ENCODE measurements at places on chromosomes 16 and 17.

DNA sequence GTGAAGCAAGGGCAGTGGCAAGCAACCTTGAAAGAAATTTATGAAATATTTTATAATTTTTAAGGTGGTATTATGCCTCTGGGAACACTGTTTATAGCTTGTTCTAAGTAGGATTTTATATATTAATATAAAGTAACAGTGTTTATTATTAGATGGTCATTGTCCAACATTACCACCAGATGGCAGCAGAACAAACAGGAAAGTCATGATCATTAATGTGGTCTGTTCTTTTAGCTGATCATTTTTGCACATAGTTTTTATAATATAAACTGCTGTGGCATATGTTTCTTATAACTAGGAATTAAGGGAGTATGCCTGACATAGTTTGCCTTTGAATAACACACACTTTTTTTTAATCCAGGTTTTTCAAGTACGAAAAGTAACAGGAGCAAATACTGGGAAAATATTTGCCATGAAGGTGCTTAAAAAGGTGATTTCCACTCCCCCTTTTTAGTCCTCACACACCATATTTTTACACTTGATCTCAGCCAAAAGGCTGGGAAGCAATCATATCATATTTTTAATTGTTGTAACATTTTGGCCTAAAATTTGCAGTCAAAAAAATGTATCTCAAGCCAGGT is 21.4 kb downstream of the RPS6KB1 start:
- peaks cover 2% of the 10 kb centered on the region for H3K36me3 ChIP-seq
- H3K27me3 ChIP-seq: no peaks in the 10 kb centered on the region
- H3K4me1 ChIP-seq: no peaks in the 10 kb centered on the region
- no peak for DNase-seq
- no peak overlapping the region for H3K27ac ChIP-seq

DNA sequence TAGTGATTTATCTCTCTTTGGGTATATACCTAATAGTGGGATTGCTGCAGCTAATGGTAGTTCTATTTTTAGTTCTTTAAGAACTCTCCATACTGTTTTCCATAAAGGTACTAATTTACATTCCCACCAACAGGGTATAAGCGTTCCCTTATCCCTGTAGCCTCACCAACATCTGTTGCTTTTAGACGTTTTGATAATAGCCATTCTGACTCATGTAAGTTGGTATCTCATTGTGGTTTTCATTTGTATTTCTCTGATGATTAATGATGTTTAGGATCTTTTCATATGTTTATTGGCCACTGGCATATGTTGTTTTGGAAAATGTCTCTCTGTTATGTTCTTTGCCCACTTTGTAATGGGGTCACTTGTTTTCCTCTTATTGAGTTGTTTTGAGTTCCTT is 88.5 kb upstream of the ZNF267 start:
- no peak overlapping the region for H3K4me3 ChIP-seq
- H3K36me3 ChIP-seq: no peaks in the 10 kb centered on the region
- H3K27ac ChIP-seq: no peak overlapping the region
- no peaks in the 10 kb centered on the region for H3K27me3 ChIP-seq

DNA sequence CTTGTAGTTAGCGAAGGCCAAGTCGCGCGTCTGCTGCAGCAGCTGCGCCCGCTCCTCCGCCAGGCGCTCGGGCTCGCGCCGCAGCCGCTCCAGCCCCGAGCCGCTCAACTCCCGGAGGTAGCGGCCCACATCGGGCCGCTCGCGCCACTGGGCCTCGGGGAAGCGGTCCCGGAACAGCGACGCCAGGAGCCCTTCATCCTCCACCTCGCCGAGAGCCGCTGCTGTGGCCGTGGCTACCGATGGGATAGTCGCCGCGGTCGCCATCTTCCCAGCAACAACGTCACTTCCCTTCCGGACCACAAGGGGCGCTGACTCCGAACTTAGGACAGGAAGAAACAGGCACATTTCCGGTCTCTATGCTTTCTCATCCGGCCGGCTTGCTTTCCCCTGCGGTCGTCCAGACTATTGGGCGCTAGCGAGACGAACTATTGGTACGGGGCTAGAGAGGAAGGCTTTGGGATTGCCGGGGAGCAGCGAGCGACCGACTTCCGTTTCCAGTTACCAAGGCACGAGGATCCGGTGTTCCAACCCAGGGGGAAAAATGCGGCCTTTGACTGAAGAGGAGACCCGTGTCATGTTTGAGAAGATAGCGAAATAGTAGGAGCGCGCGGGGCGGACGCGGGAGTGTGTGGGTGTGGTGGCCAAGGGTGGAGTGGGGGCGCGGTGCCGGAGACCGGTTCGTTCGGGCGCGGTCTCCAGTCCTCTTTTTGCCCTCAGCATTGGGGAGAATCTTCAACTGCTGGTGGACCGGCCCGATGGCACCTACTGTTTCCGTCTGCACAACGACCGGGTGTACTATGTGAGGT is at the start of the genes COG8 and NIP7:
TSS of gene COG8 (minus strand) at position 276 of the 806 bp plus-strand sequence. CDS start at position 264, 12 bp downstream.
TSS of gene NIP7 (plus strand) at position 484 of the 806 bp plus-strand sequence. CDS start at position 542, 58 bp downstream.
- peak within 1 kb of the TSS; percentile 91 for H3K4me3 ChIP-seq
- H3K27ac ChIP-seq: peak within 1 kb of the TSS; percentile 94
- DNase-seq: peak; percentile 97
- no peaks in the 10 kb centered on the region for H3K27me3 ChIP-seq

- no peaks in the 10 kb centered on the region for H3K27me3 ChIP-seq
- H3K4me3 ChIP-seq: no peak overlapping the region
- peaks cover 20% of the 10 kb centered on the region for H3K4me1 ChIP-seq
- H3K36me3 ChIP-seq: no peaks in the 10 kb centered on the region
Measured at GRCh38 chr16:83723901-83724300, 83.9 kb upstream of the HSBP1 start.

GRCh38 chr17:61251939-61252865 is 147.4 kb upstream of the TBX2 start:
- H3K4me3 ChIP-seq: no peak overlapping the region

DNA sequence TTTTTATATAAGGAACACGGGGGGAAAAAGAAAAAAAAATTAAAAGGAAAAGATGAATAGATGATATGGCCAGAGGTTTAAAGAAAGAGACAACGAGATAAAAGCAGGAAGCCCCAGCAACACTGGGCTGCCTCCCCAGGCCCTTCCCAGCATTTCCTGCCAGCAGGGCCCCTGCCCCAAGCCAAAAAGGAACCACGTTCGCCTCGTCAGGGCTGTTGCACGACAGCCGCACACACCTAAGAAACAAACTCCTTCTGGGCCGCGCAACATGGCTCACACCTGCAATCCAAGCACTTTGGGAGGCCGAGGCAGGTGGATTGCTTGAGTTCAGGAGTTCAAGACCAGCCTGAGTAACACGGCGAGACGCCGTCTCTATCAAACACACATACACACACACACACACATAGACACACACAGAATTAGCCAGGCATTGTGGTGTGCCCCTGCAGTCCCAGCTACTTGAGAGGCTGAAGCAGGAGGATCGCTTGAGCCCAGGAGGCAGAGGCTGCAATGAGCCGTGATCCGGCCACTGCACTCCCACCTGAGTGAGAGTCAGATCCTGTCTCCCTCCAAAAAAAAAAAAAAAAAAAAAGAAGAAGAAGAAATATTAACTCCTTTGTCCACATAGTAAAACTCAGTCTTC is 83.0 kb downstream of the ANKRD11 start:
- H3K4me1 ChIP-seq: peaks cover 85% of the 10 kb centered on the region
- DNase-seq: no peak
- H3K27me3 ChIP-seq: no peaks in the 10 kb centered on the region
- H3K27ac ChIP-seq: peak overlapping the region; percentile 83
- H3K36me3 ChIP-seq: no peaks in the 10 kb centered on the region

DNA sequence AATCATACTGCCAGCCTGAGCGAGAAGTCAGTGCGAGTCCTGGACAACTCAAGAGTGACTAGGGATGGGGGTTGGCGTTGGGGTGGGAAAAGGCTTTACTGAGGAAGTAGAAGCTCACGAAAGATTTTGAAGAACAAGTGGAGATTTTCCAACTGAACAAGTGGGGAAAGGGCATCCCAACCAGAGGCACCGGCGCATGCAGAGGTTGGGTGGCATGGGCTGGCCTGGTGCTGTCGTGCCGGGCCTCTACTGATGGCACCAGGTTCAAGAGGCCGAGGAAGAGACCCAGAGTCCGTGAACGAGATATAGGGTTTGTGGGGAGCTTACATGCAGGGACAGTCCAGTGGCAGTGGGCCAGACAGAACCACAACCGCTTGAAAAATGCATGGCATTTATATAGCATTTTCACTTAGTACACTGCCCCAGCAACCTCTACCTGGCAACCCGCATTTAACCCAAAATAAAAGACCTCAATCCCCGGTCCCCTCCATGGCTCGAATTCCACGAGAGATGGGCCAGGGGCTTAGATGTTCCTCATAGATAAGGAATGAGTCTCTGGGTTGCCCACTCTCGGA is 7.7 kb upstream of the ITGA3 start:
- no peak overlapping the region for H3K27ac ChIP-seq
- no peak for DNase-seq
- H3K4me3 ChIP-seq: no peak overlapping the region
- H3K4me1 ChIP-seq: peaks cover 18% of the 10 kb centered on the region

DNA sequence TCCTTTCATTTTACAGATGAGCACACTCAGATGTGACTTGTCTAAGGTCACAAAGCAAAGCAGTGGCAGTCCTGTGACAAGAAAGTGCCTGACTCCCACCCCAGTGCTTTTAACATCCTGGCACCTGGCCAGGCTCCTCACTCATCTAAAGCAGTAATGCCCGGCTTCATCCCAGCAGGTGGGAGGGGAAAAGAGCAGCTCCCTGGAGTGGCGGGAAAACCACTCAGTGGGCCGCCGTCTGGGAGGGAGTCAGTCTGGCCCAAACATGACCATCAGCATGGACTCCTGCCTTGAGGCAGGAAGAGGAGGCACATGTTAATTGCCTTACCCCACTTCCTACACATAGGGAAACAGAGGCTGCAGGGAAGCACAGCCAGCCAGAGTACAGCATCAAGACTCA is 2.6 kb downstream of the PCGF2 start:
- no peak overlapping the region for H3K27ac ChIP-seq
- no peak overlapping the region for H3K4me3 ChIP-seq
- H3K27me3 ChIP-seq: peaks cover 8% of the 10 kb centered on the region
- no peaks in the 10 kb centered on the region for H3K36me3 ChIP-seq

- H3K4me3 ChIP-seq: no peak overlapping the region
- H3K27ac ChIP-seq: no peak overlapping the region
- no peaks in the 10 kb centered on the region for H3K4me1 ChIP-seq
- DNase-seq: no peak
- no peaks in the 10 kb centered on the region for H3K27me3 ChIP-seq
Measured at GRCh38 chr16:72474501-72475123, 302.7 kb upstream of the PMFBP1 start.

- peaks cover 2% of the 10 kb centered on the region for H3K27me3 ChIP-seq
- H3K4me1 ChIP-seq: no peaks in the 10 kb centered on the region
- H3K27ac ChIP-seq: no peak overlapping the region
- H3K4me3 ChIP-seq: no peak overlapping the region
- DNase-seq: peak; percentile 54
Measured at GRCh38 chr17:8954339-8954738, 11.2 kb downstream of the PIK3R5 start.

DNA sequence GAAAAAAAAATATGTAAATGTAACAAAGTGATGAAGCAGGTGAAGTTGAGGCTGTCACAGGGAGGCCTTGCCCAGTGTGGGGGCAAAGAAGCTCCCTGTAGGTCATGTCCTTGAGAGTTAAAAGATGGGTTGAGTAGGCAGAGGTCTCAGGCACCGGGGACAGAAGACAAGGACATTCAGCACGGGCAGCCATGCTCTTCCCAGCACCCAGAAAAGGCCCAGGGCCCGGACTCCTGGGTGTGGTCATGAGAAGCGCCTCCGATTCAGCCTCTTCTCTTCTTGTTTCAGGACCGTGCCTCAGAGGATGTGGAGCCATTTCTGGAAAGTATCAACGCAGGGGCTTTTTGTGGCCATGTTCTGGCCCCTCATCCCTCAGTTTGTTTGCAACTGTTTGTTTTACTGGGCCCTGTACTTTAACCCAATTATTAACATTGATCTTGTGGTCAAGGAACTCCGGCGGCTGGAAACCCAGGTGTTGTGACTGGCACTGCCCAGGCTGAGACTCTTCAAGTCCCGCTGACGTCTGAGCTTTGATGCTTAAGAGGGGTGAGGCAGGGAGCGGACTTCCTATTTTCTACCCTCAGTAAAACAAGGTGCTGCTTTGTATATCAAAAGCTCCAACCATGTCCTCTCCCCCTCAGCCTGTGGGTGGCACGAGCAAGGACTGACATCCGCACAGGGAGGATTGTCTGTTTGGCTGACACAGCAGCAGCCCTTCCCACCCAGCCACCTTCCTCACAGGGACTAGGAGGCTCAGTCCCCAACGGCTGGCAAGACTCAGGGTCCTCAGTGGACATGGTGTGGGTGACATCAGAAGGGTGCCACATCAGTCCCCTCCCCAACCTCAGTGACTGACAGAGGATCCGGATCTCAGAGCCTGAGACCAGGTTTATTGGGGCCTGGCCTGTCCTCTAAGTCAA is 26.5 kb downstream of the PLA2G10 start:
- no peak overlapping the region for H3K4me3 ChIP-seq
- peaks cover 55% of the 10 kb centered on the region for H3K36me3 ChIP-seq

DNA sequence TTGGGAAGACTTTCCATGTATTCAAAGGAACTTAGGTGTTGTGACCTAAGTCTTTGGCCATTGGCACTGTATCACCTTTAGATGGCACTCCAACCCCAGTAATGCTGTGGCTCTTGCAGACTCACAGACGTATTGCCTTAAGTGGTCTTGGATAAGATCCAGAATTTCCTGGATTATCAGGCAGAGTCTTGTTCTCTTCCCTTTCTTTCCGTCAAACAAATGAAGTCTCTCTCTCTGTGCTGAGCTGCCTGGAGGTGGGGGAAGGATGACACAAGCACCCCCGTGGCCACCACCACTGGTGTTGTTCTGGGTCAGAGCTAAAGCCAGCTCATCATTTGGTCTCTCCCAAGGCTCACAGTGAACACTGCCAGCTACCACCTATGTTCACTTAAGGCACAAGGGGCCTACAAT is 789.9 kb upstream of the KIF2B start:
- DNase-seq: no peak
- H3K4me1 ChIP-seq: no peaks in the 10 kb centered on the region
- H3K4me3 ChIP-seq: no peak overlapping the region
- H3K27me3 ChIP-seq: no peaks in the 10 kb centered on the region

GRCh38 chr17:43024407-43025289 is at the start of gene RND2:
Gene RND2, plus strand, starts transcription at chr17:43025231. Its CDS starts 117 bp downstream, at chr17:43025348.
- no peaks in the 10 kb centered on the region for H3K36me3 ChIP-seq
- DNase-seq: peak; percentile 87

DNA sequence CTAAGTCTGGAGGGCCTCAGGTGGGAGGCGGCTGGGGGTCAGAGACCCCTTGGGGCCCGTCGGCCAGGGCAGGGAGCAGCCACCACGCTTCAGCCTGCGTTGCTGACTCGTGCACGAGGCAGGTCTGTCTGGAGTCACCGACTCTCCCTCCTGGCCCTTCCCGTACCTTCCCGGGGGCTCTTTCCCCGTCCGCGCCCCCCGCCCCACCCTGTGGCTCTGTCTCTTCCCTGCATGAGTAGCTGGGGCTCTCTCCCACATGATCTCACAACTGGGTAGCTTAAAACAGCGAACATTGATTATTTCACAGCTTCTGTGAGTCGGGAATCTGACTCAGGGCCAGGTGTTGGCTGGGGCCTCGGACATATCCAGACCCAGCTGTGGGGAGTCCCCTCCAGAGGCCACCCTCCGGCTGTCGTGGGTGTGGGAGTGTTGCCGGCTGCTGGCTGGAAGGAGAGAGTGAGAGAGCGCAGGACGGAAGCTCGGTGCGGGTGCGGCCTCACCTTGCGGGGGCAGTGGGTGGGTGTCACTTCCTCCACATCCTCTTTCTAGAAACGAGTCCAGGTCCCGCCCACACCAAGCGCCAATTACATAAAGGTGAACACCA is 17.3 kb downstream of the BAHCC1 start:
- H3K36me3 ChIP-seq: no peaks in the 10 kb centered on the region
- no peak for DNase-seq
- H3K27me3 ChIP-seq: no peaks in the 10 kb centered on the region
- H3K4me3 ChIP-seq: no peak overlapping the region
- H3K27ac ChIP-seq: no peak overlapping the region

GRCh38 chr16:8330761-8331160 is 259.6 kb downstream of the TMEM114 start:
- H3K36me3 ChIP-seq: no peaks in the 10 kb centered on the region
- DNase-seq: no peak
- H3K27me3 ChIP-seq: no peaks in the 10 kb centered on the region
